ENCODE measurements at places on chromosomes 2 and 18.

GRCh38 chr2:177178797-177179196 is 33.8 kb upstream of the HNRNPA3 start:
- no peak for DNase-seq

- peak; percentile 61 for DNase-seq
Observed at GRCh38 chr18:58195278-58195765, 151.3 kb downstream of the NEDD4L start.

- DNase-seq, result no peak
Observed at GRCh38 chr2:189204322-189204941, 24.9 kb upstream of the COL5A2 start.

GRCh38 chr2:60554074-60554645 is 706 bp upstream of the BCL11A start:
- peak; percentile 57 for DNase-seq

GRCh38 chr2:12704378-12704777 is 12.4 kb upstream of the TRIB2 start:
- no peak for DNase-seq

GRCh38 chr2:120283649-120284048 is 31.0 kb downstream of the RALB start:
- no peak for DNase-seq

- no peak for DNase-seq
Observed at GRCh38 chr2:158995677-158996049, 27.2 kb downstream of the TANC1 start.

DNA sequence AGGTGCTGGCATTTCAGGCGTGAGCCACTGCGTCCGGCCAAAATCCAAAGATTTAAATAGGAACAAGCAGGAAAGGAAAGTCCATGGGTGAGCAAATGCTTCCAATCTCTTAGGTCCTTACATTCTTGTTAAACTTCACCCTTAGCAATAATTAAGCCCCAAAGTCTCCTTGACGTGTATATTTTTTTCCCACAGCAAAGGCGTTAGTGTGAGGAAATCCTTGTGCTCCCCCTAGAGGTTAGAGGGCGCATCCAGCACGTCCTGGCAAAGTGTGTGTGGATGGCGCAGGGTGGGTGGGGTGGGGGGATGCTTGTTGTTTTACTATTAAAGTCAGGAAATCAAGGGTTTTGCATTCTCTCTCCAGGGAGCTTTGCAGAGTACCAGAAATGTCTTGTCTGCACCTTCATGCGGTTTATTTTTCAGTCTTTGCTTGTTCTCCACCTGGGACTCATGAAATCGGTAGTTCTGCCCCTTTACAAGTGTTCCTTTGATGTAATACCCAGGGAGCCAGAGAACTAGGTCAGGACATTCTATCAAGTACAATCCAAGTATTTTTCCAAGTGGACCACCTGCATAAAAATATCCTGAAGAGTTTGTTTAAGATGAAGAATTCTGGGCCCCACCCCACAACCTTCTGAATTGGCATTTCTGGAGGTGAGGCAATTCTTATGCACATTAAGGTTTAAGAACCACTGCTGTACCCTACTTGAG is 22.2 kb upstream of the ITSN2 start:
- peak; percentile 30 for DNase-seq

DNA sequence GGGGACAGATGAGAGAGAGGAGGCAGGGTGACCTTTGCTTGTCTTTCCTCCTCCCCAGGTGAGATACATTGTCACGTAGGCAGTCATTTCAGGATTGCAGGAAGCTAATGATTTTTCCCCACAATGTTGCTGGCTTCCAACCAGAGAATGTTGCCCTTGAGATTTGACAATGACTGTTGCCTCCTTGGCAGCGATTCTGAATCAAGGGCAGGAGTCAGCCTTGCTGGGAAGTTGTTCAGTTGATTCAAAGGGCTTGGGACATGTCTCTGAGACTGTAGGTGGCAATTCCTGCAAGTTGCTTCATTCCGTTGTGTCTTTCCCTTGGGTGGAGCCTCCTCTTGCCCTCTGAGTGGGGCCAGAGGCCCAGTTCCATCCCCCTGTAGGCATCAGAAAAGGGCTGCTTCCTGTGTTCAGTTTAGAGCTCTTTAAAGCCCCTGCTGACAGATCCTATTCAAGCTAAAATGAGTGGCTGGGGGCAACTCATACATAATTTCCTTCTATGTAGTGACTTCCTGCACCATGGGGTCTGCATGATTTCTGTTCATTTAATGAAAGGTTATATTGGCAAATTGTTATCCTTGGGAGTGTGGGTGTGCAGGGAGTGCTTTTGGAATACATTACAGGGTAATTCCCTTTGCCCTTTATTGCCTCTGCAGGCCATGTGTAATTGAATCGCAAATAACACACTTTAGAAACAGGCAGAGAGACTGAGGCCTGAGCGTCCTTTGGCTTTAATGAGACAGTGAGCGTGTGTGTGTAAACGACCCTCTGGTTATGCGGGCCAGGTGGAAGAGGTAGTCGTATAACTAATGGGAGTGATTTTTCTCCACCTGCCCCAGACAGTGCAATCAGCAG is 52.4 kb downstream of the GPR39 start:
- DNase-seq, result no peak

DNA sequence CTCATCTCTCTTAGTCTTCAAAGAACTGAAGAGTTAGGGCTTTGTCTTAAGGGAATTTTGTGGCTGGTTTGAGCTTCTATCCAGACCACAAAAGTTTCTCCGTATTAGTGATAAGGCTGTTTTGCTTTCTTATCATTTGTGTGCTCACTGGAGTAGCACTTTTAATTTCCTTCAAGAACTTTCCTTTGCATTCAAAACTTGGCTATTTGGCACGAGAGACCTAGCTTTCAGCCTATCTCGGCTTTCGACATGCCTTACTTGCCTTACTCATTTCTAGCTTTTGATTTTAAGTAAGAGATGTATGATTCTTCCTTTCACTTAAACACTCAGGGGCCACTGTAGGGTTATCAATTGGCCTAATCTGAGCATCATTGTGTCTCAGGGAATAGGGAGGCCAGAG is 29.9 kb downstream of the HDHD2 start:
- DNase-seq, result no peak

GRCh38 chr2:216692636-216693413 is 2.5 kb downstream of the IGFBP5 start:
- DNase-seq, result peak; percentile 91

Measured in NCI-H524 (cell line).